NCI-H1048 (cell line): ENCODE measurements at places on chromosomes 6 and 20.

- DNase-seq: no peak
These were observed 6.5 kb downstream of the NKAIN2 start for GRCh38 chr6:123810214-123810613.

GRCh38 chr6:89118931-89119330 is 1.1 kb upstream of the SRSF12 start:
- no peak for DNase-seq

GRCh38 chr6:87789198-87789899 is 87.3 kb upstream of the AKIRIN2 start:
- no peak for DNase-seq

GRCh38 chr6:144234399-144234798 is 50.7 kb upstream of the UTRN start:
- no peak for DNase-seq

- no peak for DNase-seq
These were observed 1.5 kb downstream of the DACT2 start for GRCh38 chr6:168318090-168318489.

DNA sequence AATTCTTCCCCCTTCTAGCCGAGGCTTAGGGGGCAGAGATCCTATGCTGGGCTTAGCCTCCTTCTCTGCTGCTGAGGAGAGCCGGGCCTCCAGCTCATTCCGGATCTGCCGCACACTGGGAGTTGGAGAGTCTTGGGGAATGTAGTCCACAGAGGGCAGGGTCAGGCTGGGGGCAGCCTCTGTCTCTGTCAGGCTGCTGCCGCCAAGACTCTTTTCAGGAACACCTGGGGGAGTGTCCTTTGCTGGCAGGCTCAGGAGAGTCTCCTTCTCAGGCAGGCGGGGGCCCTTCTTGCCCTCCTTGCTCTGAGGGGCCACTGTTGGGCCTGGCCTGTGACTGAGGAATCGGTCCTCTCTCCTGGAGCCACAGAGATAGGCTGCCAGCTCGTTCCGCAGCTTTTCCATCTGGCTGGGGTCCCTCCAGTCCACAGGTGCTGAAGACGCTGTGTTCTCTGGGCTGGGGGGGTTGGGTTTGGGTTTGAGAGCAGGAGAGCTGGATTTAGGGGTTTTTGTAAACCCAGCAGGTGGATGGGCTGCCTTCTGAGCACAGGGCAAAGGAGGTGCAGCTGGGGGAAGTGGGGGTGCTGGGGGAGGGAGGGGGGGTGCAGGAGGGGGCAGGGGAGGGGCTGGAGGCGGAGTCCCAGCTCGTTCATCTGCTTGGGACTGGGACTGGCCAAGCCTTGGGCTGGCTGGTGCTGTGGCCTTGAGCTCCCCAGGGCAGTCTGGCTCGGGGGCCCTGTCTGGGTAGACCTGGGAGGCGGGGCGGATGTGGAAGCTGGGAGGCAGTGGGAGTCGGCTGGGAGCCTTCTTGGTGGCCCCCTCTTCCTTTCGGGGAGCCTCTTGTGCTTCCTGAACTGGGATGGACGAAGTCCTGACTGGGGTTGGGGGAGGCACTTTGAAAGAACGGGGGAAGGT is 36.1 kb downstream of the C6orf132 start:
- DNase-seq: no peak

DNA sequence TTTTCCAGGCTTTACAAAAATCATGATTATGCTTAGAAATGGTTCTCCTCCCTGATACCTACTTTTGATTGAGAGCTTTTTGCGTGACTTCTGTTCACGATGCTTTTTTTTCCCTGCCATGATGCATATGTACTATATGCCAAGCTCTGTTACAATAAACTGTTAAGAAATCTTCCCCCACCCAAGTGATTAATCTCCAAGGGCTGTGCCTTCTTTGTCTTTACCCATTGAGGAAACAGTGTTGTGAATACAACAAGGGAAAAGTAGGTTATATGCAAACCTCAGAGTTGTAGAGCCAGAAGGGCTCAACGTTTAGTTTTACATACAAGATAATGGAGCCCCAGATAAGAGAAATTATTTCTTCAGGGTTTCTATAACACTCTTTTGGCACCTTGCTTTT is 34.1 kb upstream of the MYLK2 start:
- DNase-seq: no peak

DNA sequence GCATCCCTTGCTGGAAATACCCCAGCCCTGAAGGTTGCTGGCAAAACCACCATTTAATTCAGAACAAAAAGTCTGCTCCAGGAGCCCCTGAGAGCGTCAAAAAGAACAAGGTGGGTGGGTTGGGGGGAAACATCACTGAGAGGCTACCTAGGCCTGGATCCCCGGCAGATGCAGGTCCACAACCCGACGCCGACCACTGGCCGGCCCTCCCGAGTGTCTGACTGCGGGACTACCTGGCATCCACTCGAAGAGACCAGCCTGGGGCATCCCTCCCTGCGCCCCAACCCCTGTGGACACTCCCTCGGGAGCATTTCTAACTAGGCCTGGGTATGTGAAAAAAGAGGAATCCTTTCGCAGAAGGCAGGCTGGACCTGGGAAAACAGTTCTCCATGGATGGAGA is 47.2 kb downstream of the FAM209B start:
- no peak for DNase-seq

DNA sequence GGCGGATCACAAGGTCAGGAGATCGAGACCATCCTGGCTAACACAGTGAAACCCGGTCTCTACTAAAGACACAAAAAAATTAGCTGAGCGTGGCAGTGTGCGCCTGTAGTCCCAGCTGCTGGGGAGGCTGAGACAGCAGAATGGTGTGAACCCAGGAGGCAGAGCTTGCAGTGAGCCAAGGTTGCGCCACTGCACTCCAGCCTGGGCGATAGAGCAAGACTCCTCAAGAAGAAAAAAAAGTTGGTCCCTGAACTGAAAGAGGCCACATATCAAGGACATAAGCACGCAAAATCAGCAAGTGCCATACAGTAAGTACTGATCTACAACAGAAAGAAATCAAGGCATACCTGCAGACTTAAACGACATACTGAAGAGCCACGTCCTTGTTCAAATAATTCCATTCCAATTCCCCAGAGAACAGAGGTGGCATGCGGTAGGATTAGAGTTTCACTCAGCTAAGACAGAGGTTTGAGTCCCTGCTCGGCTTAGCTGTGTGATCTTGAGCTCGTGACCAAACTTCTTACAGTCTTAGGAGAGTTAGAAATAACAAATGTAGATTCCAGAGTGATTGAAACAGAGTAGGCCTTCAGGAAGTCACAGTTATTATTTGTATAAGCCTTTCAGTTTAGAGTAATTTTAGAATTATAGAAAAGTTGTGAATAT is 29.2 kb downstream of the B4GALT5 start:
- no peak for DNase-seq
